ENCODE measurements at places on chromosomes 3 and 15.
A peak's percentile ranks its signal among the peaks of the same experiment; 100 is the strongest.

DNA sequence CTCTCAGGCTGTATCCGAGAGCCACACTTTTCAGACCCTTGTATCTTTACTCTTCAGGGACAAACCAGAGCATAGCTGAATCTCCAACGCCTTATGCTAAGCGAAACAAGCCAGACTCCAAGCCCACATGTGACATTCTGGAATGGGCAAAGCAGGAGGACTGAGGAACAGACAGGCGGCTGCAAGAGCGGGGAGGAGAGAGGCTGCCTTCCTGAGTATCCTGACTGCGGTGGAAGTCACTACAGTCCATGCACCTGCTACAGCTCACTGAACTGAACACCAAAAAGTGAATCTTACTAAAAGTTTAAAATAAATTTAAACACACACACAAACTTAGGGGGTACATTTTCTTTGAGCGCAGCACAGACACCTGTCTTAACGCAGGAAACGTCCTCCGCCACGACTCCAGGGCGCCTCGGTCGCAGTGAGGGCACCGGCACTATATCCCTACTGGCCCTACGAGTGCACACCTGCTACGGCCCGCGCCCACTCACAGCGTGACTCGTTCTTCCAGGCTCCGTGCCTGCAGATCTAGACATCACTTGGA lies 1.4 kb downstream of the CYFIP1 start:
- DNase-seq: no peak

- DNase-seq: no peak
Observed at GRCh38 chr3:45571969-45572368, 22.6 kb upstream of the LIMD1 start.

GRCh38 chr3:127819086-127819485 lies 3.2 kb downstream of the MGLL start:
- DNase-seq: no peak

GRCh38 chr3:147620906-147621305 lies 211.7 kb downstream of the ZIC1 start:
- DNase-seq: no peak

- no peak for DNase-seq
Observed at GRCh38 chr3:127114337-127115070, 78.4 kb upstream of the PRR23E start.

- no peak for DNase-seq
Observed at GRCh38 chr3:107772016-107772415, 249.3 kb downstream of the BBX start.

DNA sequence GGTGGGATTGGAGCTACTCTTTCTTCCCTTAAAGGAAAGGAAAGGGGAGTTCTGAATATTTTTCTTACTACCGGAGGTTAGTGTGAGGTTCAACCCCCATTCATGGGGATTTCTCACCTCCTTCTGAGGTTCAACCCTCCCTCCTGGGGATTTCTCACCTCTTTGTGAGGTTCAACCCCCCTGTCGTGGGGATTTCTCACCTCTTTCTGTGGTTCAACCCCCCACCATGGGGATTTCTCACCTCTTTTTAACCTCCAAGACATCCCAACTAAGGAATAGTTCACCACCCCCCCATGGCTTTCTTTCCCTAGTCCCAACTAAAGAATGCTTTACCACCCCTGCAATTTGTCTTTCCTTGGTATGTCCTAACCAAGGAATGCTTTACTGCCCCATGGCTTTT lies 520.3 kb downstream of the EDEM1 start:
- no peak for DNase-seq

GRCh38 chr3:115445559-115445958 lies 177.8 kb upstream of the GAP43 start:
- DNase-seq: no peak

GRCh38 chr15:89194608-89195007 lies 26.8 kb downstream of the RLBP1 start:
- no peak for DNase-seq

- DNase-seq: no peak
Observed at GRCh38 chr3:127420829-127421228, 133.0 kb upstream of the PRR20G start.

DNA sequence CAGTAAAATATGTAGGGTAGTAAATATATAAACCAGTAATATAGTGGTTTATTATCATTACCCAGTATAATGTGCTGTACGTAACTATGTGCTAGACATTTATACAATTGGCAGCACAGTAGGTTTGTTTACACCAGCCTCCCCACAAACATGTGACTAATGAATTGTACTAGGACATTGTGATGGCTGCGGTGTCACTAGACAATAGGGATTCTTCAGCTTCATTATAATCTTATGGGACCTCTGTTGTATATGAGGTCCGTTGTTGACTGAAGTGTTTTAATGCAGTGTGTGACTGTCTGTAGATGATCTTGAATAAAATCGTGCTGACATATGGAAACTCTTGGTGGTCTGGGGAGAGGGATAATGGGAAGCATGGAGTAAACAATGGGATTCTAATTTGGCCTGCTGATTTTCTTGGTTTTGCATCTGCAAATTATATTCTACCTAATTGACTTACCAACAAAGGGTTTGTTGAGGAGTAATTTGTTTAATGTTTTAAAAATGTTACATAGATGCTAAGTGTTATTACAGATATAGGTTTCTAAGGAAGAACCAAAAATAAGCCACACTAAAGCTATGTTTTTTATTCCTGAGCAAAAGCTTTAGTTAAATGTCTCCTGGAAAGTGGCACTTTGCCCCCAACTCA lies 496.5 kb upstream of the TBL1XR1 start:
- no peak for DNase-seq

DNA sequence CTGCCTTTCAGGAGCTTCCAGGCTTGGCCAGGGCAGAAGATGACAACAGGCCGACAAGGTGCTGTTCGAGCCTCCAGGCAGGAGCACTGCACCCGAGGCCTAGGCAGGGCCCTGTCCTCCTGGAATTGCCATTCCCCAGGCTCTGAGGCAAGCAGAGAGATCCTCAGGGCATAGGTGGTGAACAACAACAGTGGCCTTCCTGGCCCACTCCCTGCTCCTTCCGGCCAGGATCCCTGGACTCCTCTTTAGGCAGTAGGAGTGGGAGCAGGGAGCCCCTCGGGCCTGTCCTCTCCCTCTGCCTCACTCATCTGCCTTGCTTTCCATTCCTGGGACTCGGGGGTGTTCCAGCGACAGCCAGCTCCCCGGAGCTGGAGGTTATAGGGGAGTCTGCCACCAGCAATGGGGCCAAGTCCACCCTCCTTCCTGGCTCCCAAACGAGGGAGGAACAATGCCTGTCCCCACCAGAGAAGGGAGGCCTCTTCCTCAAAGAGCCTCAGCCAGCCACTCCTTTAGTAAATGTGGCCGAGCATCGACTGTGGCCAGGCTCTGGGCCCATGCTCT lies 135.0 kb downstream of the NUP210 start:
- no peak for DNase-seq

- no peak for DNase-seq
Observed at GRCh38 chr3:134357261-134357913, 16.9 kb downstream of the AMOTL2 start.

DNA sequence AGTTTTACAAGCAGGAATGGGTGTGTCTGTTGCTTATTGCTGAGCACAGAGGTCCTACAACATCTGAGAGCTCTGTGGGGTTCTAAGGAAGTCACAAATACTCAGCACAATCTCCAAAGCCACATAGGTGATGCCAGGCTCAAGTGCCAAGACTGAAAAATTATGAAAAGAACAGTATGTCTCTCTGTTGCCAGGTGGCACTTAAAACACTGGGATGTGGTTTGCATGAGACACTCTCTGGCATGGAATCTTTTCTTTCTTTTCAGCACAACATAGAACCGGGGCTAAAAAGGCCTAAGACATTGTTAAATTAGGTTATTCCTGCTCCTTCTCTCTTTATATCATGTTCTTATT lies 127.3 kb upstream of the PRICKLE2 start:
- DNase-seq: no peak

GRCh38 chr15:89652131-89652530 lies 3.1 kb downstream of the KIF7 start:
- no peak for DNase-seq

- no peak for DNase-seq
Observed at GRCh38 chr3:71509066-71509465, 74.5 kb downstream of the FOXP1 start.

DNA sequence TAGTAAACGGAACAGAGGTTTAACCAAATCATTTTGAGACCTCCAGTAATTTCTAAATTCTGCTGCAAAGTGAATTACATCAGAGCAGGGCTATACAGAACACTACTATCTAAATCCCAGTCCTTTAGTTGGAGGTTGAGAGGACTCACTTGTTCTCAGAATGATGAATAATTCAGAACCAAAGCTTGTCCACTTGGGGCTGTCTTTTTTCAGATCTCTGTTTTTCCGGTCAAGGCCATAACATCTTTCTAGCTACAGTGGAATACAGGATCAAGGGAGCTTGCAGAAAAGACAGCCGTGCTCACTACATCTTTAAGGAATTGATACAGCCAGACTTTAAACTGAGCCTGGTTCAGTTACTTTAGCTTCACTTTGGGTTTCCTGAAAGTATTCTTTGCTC lies 194.5 kb downstream of the EFHB start:
- DNase-seq: no peak

- DNase-seq: no peak
Observed at GRCh38 chr15:31297575-31298456, 28.8 kb upstream of the KLF13 start.

DNA sequence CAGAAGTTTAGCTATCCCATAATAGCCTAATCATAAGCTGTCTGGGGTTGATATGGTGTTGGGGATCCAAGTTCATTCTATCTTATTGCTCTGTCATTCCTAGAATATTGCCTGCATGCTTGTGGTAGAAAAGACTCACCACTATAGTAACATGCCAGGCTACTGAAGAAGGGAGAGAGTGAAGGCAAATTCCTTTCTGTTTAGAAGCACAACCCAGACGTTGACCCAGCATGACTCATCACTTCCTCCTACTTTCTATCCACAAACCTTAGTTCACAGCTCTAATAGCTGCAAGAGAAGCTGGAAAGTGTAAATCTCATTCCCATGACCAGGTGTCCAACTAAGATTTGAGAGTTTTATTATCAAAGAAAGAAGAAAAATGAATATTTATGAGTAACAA lies 57.8 kb upstream of the NMD3 start:
- DNase-seq: peak; percentile 79

GRCh38 chr3:125214738-125215137 lies 2.2 kb upstream of the SLC12A8 start:
- no peak for DNase-seq

DNA sequence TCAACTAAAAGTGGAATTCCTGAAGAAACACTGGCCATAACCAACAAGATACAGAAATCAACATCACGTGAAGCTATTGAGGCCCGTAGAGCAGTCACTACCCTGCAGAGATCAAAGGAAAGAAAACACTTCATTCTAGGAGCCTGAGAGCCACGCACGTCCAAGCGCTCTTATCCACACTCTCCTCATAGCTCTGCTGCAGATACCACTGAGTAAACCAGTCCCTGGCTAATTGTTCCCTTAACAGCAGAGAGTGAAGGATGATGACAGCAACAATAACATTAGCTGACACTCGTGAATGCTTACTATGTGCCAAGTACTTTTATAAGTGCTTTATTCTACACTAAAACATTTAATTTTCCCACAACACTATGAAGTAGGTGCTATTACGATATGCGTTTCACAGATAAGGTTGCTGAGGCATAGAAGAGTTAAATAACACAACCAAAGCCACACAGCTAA lies 271.0 kb upstream of the GADL1 start:
- DNase-seq: no peak

GRCh38 chr15:52505151-52505550 lies 23.5 kb downstream of the MYO5A start:
- no peak for DNase-seq

- no peak for DNase-seq
Observed at GRCh38 chr3:74614107-74614967, at the start of gene CNTN3. Gene CNTN3, minus strand, starts transcription at chr3:74614659. Its CDS starts 93,547 bp downstream, at chr3:74521112.

- no peak for DNase-seq
Observed at GRCh38 chr3:83968356-83968755, 990.4 kb upstream of the CADM2 start.

All from HCT116 (cell line).